ENCODE measurements at places on chromosomes 5 and 9.

GRCh38 chr9:95049761-95050160 lies 267.7 kb downstream of the FANCC start:
- DNase-seq: no peak

- DNase-seq: no peak
Observed at GRCh38 chr5:78781611-78782286, 133.2 kb upstream of the LHFPL2 start.

DNA sequence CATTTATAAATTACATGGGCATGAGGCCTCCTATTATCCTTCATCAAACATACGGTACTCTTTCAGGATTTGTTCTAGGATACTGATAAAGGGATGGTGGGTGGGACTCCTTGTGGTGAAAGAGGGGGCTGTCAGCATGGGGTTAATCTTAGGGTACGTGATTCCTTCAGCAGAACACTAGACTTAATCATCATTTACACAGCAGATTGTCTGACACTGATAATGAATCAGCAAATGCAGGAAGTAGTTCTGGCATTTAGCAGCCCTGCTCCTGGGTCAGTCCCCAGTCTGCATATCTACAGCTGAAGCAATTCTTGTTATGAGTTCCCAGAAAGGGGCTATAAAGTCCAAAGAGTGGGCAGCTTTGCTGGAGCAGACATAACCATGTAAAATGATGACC lies 384.6 kb downstream of the SPOCK1 start:
- no peak for DNase-seq

DNA sequence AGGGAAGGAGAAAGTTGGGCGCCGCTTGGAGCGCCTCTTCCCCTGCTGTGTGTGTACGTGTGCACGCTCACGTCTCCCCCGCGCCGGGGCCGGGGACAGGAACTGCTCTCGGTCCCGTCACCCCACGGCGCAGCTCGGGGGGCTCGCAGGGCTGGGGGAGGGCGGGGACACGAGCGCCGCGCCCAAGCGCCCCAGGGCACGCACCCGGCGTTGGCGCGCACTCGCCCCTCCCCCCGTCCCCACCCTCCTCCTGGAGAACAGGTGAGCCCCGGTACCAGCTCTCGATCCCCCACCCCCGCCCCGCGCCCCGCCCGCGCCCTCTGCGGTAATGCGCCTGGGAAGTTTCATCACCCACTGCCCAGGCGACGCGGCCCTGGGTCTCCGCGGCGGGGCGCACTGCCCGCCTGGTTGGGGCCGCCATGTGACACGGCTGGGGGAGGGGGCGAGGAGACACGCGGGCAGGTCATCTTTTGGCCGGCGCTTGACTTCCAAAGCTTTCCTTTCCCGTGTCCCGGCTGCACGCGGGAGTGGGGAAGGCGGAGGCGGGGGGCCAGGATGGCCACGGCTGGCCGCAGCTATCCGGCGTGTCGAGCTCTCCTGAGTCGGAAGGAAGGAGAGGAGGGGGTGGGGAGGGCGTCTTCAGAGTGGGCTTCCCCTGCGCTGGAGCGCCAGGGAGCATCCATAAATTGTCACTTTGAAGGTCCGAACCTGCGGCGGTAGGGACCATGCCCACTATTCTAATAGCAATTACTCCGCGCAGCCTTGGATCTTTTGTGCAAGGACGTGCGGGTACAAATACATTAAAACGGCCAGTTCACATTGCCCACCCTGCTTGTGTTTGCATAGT lies 1.5 kb upstream of the STC2 start:
- no peak for DNase-seq

DNA sequence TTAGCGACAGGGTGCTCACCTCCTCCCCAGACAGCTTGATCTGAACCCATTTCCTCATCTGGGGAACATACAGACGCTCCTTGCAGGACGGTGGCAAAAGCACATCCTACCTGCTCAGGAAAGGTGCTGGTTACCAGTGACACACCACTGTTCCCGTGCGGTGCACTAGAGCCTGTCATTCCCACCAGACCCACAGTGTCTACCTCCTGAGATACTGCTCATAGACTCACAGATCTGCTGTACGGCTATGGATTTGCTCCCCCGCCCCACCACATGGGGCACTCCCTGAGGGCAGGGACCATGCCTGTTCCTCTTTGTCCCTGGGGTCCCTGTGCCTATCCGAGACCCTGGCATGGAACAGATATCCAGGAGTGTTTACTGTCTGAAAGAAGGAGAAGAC lies 208.9 kb downstream of the PAX5 start:
- DNase-seq: no peak

DNA sequence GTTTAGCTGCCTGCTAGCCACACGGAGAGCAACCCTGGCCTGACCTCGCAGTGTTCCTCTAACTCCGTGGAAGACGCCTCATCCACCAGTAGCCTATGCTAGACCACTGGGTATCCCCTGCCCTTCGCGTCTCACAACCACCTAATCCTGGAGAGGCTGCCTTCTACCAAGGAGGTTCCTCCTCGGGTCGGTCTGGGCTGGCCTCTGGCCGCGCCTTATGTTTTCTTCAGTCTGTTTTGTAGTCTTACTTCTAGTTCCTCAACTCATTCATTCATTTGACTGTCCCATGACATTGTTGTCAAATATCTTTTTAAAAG lies 1.6 kb upstream of the TPM2 start:
- DNase-seq: no peak

GRCh38 chr9:129071526-129072126 lies 9.3 kb upstream of the DOLPP1 start:
- no peak for DNase-seq

DNA sequence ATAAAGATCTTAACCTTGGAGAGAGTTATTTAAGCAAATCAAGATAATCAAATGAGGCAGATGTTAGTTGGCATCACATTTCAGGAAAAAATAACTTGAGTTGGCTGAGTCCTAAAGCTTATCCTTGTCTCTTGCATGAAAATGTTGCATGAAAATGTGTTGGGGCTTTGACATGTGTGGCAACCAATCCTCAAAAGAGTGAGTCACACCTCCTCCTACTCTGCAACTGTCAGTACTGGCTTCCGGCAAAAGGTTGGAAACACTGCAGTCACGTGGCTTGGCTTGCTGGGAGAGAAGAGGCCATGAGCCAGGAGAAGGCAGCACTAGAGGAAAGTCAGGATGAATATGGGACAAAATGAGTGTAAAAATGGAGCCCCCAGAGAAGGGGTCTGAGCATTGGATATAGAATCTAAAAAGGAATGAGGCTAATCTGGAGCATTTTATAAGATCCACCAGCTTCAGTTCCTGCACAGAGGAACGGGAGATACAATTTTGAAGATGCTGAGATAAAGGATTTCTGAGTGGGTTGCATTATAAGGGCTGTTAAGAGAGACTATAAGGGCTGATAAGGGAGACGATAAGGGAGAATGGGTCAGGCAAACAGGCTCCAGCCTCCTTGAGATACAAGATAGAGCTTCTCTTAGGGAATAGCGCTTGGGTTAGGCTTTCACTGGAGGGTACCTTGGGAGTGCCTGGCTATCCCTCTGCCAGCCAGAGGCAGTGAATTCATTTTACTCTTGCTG lies 43.1 kb downstream of the SPATA31D1 start:
- no peak for DNase-seq

DNA sequence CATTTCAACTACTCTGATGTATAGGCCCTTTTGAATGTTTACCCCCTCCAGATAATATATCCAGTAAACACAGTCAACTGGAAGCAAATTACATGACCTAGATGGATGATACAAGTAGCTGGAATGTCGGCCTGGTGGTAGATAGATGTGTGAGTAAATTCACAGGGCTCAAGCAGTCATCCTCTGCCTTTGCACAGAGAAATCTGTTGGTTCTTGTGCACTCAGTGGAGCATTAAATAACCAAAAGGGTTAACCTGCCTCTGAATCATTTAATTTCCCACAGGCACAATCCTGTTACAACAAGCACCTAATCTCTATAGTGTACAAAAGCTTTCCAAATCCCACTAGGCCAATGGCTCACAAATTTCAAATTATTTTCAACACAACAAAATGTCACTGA lies 668.3 kb downstream of the DNAH5 start:
- DNase-seq: no peak

DNA sequence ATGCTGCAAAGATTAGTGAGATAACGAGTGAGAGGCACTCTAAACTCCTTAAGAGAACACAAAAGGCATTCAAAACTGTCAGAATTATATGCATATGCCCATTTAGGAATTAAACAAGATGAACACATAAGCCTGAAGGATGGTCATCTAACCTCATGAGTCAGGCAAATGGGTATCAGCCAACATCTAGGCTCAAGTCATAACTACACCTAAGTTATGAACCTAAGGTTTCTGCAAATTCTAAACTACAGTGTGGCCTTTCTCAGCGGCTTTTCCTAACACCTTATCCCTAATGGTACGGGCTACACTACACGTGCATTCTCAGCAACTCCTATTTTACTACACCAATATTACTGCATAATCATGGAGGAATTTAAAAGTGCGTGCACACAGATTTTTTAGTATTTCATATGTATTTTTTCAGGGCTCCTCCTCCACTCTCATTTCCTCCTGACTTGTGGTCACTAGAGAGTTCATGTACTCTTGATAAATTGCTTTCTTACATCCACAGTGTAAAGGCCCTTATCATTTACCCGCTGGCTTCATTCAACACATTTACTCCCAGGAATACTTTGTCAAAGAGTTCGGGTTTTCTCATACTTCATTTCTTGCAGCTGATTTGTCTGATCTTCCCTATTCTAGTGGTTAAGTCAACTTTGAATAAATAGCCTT lies 316.5 kb downstream of the BNC2 start:
- no peak for DNase-seq

- DNase-seq: no peak
Observed at GRCh38 chr5:160516696-160517530, 95.3 kb downstream of the PTTG1 start.

- no peak for DNase-seq
Observed at GRCh38 chr9:120894321-120895148, 17.5 kb upstream of the PHF19 start.

Data from activated CD4-positive, alpha-beta T cell treated with anti-CD3 and anti-CD28 coated beads, Interleukin-2, amount 50 U/mL, for 1 hour (primary cell).